ENCODE measurements at places on chromosomes 16 and 17.

- no peak for DNase-seq
Measured at GRCh38 chr16:83803811-83804210, 4.0 kb upstream of the HSBP1 start.

GRCh38 chr17:32136856-32137255, 5.4 kb upstream of the RHOT1 start:
- no peak for DNase-seq

DNA sequence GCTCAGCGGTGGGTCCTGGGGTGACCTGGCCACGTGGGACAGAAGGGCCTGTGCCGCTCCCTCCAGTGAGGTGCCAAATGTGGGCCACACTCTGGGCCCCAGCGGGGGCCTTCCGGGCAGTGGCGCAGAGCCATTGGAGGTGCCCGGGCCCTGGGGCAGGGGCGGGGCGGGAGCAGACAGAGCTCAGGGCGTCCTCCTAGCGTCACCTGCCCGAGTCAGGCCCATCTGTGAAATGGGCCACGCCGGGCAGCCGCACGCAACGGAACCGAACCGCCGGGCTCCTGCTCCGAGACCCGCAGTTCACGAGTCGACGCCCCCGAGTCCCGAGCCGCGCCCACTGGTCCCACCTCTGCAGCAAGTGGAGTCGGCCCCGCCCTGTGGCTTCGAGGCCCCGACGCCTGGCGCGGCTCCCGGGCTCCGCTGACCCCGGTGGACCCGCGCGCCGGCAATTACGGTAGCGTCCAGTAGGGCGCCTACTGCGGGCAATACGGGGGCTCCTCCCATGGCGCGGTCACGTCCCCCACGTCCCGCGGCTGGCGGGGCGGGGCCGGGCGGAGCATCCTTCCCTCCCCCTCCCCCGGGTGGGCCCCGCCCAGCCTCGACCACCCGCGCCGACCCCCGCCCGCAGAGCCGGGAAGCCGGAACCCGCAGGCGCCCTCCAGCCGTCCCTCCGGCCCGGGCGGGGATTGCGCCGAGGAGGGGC, 1.9 kb downstream of the SLC16A3 start:
- no peak for DNase-seq

DNA sequence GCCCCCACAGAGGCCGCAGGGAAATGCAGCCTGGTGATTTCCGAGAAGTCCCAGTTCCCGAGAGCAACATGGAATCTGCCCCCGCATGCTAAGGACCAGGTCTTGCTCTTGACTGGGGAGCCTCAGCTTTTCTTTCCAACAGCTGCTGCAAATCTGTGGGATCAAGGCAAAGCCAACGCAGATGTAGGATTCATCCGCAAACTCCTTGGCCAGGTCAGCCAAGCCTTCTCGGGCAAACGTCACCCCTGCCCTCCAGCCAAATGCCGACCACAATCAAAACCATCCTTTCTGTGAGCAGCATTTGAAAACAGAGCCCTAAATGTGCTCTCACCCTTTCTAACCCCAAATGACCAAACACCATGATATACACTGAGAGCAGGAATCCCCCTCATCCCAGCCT, 54.0 kb downstream of the MRM3 start:
- DNase-seq: no peak

- DNase-seq: no peak
Measured at GRCh38 chr17:47632991-47633390, 16.7 kb upstream of the KPNB1 start.

DNA sequence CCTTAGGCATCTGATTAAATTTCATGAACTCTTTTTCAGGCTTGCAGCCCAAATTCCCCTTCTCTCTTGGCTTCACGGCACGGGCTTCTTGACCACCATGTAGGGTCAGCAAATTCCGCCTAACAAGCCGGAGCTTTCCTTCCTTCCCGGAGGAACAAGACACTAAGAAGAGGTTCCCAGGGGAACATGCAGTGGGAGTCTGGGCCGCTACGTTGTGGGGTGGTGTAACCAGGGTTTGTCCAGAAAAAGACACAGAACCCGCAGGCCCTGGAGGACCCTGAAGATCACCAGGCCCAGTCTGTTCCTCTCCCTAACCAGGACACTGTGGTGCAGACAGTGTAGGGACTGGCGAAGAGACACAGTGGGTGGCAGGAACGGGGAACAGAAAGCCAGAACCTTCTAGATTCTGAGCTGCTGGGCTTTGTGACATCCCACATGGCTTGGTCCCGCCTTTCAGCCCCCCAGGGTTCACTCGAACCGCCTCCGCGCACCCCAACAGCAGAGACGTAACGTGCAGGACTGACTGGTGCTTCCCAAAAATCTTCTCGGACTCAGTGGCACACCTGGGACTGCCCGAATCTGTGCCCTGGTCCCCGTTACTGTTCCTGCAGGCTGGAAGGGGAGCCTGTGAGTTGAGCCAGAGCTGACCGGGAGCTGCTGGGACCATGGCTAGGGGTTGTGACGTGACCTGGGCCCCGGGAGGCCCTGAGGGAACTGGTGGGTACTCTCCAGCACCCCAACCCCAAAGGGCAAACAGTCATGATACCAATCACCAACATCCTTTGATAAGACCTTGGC, 55.2 kb downstream of the TBC1D16 start:
- no peak for DNase-seq

- DNase-seq: no peak
Measured at GRCh38 chr17:45030733-45031132, 20.7 kb downstream of the DCAKD start.

GRCh38 chr17:73616873-73617404, 27.3 kb downstream of the SDK2 start:
- DNase-seq: no peak

GRCh38 chr17:5413682-5414081, 5.8 kb downstream of the NUP88 start:
- no peak for DNase-seq

DNA sequence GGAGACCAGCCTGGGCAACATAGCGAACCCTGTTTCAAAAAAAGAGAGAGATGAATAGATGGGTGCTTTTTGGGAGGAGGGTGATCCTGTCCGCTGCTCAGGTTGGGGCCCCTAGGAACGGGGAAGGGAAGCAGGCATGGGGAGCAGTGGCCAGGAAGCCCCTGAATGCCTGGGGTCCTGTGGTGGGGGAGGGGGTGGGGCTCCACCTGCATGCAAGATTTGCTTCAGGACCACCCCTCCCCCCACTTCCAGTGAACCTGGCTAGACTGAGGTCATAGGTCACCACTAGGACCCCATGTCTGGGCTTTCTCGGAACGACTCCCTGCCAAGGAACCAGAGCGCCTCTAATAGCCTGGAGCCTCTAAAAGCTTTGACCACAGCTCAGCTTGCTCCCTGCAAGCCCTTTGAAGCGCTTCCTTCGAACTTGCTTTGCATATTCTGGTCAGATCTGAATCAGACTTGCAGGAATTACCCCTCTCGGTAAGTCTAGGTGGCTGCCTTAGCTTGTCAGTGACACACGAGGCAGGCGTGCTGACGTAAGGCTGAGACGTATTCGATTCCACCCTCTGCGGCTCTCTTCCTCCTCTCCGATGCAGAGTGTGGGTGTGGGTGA, 3.7 kb downstream of the SOCS3 start:
- peak; percentile 81 for DNase-seq

DNA sequence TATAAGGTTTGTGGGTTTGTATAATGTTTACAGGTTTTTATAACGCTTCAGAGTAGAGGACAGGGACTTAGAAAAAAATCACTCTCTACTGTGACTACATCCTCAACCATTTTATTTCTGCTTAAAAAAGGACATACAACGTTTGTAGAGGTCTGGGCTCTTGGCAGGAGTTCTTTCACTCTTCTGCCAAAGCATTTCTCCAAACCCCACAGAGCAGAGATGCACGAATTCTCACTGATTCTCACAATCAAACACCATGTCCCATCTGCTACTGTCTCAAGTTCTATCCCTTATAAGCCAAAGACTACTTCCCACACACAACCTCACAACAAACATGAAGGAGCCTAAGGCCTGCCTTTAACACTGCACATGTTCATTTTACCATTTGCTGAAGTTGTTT, 7.0 kb upstream of the ANKFY1 start:
- no peak for DNase-seq

DNA sequence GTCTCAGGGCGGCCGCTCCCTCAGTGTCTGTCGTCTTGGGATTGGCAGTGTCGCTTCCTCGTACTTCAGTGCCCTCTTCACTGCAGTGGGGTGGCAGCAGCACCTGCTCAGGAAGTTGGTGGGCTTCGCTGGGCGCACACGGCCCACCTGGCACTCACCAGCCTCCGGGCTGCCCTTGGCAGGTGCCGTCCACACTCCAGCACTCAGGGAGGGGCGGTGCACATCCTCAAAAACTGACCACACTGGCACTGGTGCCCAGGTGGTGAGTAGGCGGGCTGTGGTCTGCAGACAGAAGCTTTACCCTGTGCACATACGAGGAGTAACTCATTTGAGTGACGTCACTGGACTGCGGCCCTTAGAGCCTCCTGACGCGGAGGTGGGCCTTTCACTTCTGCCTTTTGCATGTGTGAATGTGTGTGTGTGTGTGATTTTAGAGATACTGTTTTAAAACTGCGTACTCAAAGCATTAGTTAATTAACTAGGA, 94.6 kb downstream of the BANP start:
- no peak for DNase-seq

GRCh38 chr16:56269811-56270684, 78.8 kb downstream of the GNAO1 start:
- DNase-seq: no peak

DNA sequence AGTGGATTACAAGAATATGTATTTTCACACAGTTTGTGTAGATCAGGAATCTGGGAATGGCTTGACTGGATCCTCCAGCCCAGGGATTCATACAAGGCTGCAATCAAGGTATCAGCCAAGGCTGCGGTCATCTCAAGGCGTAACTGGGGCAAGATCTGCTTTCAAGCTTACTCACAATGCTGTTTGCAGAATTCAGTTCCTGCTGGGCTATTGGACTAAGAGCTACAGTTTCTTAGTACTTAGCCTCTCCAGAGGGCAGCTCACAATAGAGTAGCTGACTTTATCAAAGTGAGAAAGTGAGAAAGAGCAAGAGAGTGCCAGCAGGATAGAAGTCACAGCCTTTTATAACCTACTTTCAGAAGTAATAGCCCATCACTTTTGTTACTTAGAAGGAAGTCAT, 211.0 kb downstream of the MAP2K6 start:
- DNase-seq: no peak

GRCh38 chr17:65079489-65079900, 23.0 kb upstream of the GNA13 start:
- DNase-seq: no peak

DNA sequence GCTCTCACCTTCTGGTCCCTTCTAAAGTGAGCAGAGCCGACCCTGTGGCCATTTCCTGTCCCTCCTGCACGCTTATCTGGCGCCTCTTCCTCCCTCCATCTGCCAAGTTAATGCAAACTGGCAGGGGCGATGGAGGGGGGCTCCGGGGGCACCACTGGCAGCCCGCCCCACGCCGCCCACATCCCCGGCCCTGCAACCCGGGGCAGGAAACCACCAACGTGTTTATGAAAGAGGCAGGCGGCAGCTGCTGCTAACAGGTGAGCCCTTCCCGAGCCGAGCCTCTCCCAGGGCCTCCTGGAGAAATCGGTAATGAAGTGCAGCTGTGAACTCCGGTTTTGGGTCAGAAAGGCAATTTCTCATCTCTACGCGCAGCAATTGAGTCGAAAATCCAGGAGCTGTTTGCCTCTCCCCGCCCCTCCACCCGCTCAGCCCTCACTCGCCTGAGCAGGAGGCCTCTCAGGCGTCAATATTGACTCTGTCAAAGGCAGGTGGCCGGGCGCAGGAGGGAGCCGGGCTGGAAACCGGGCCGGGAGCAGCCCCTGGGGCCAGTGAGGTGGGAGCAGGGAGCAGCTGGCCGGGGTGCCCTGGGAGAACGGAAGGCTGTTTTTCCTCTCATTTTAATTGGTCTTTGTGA, 164.4 kb upstream of the GSE1 start:
- no peak for DNase-seq

DNA sequence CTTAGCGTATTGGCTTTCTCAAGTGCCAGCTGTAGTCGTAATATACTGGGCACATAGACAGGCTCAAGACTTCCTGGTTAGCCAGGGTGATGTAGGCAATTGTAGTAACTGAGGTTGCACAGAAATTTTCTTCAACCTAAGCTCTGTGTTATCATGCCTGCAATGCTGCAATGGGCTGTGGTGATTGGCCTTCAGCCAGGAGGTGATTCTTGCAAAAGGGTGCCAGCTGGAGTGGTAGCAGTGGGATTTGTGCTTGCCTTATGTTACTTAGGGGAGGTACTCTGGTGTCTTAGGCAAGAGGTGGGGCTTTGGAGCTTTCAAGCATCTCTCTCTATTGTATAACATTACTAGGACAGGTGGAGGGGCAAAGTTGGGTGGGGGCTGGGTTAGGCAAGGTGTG, 495.1 kb downstream of the CDH11 start:
- no peak for DNase-seq

- no peak for DNase-seq
Measured at GRCh38 chr17:12180644-12181261, 160.1 kb downstream of the MAP2K4 start.

GRCh38 chr17:27244011-27244410, 49.9 kb upstream of the WSB1 start:
- DNase-seq: no peak

DNA sequence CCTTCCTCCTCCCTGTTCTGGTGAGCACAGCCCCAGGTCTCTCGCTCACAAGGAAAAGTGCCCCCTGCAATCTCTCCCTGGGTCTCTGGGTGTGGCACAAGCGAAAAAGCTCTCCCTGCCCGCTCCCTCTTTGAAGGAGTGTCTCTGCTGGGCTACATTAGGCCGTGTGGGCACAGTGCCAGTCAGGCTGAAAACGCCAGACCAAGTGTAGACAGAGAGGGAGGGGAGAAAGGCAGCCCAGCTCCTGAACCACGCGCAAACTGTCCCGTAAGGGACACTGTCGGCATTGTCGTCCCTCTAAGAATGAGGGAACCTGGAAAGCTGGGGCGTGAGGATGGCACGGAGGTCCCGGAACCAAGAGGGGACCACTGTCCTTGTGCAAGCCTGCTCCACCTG, 3.9 kb downstream of the SMIM5 start:
- DNase-seq: no peak

DNA sequence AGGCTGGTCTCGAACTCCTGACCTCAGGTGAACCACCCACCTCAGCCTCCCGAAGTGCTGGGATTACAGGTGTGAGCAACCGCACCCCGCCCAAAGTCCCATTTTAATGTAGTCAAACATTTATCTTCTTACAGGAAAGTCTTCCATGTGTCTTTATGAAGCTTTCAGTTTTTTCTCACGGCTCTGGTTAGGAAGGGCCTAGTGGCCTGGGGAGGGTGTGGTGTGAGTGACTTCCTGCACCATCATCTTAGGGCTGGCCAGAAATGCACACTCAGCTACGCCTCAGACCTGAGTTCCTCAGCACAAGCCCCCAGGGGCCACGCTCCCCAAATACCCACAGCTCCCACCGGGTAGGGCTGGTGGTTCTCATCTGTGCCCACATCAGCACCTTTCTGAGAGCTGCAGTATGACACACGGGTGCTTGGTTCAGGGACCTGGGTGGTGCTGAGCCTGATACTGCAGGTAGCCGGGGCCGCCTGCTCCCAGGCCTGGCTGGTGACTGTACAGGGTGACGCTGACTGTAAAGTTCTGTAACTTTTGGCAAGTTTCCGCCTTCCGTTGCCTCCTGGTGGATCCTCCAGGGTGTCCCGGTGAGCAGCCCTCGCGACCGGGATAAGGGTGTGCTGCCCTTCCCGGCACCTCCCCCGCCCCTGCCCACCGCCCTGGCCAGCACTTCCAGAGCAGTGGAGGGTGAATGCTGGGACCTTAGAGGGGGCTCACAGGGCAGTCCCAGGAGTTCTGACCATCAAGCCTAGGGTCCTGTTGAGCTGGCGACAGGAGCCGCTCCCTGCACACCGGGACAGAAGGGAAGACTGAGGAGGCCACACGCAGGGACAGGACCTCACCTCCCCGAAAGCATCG, 52.5 kb downstream of the ZNF778 start:
- DNase-seq: no peak

- no peak for DNase-seq
Measured at GRCh38 chr16:55101026-55101425, 170.4 kb downstream of the IRX5 start.

All from activated CD4-positive, CD25-positive, alpha-beta regulatory T cell treated with anti-CD3 and anti-CD28 coated beads, Interleukin-2, amount 50 U/mL, for 16 hours (primary cell).